ENCODE measurements at places on chromosomes 4 and X.
A peak's percentile ranks its signal among the peaks of the same experiment; 100 is the strongest.

DNA sequence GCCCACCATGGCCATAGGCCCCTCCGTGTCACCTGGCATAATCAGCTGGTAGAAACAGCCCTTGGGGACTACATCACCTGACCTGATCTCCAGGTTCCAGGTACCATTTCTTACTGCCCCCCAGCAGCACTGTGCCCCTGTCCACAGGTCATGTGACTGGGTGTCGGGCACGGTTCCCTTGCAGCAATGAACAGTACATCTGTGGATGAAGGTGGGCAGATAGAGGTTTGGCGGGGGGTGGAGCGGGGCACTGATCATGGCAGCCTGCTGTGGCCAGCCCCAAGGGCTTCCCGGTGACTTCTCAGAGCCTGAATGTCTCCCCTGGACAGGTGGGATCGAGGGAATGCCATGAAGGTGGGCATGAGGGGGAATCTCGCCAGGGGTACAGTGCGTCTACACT, 37.8 kb downstream of the TRMT44 start:
- DNase-seq = no peak

- no peak for DNase-seq
These were observed 22.6 kb downstream of the FGFRL1 start for GRCh38 chr4:1033840-1034551.

- DNase-seq = no peak
These were observed 167.0 kb downstream of the SMIM20 start for GRCh38 chr4:26080870-26081628.

- peak; percentile 10 for DNase-seq
These were observed 81.4 kb upstream of the IGFBP7 start for GRCh38 chr4:57191523-57192034.

DNA sequence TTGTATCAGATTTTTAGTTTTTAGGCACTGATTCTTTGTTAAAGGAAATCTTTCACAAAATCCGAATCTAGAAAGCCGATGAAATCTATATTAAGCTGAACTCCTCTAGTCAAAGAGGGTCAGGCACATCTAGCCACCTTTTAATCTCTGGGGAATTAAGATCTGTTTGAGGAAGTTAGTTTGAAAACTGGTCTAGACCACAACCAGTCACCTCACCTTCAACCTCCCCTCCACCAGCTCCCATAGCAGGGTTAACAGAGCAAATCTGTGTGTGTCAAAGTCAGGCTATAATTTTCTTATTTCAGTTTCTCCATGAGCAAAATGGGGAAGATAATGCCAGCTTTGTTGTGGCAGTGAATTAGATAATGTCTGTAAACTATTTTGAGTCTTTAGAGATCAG, 110.0 kb upstream of the IGFBP7 start:
- DNase-seq = no peak

- no peak for DNase-seq
These were observed 19.9 kb upstream of the TXK start for GRCh38 chr4:48153791-48154550.

GRCh38 chr4:184641022-184641421, 8.2 kb downstream of the CASP3 start:
- DNase-seq = no peak

GRCh38 chr4:169626331-169627282, 6.2 kb downstream of the CLCN3 start:
- DNase-seq = peak; percentile 33

- no peak for DNase-seq
These were observed 31.6 kb downstream of the SPARCL1 start for GRCh38 chr4:87497578-87497977.

DNA sequence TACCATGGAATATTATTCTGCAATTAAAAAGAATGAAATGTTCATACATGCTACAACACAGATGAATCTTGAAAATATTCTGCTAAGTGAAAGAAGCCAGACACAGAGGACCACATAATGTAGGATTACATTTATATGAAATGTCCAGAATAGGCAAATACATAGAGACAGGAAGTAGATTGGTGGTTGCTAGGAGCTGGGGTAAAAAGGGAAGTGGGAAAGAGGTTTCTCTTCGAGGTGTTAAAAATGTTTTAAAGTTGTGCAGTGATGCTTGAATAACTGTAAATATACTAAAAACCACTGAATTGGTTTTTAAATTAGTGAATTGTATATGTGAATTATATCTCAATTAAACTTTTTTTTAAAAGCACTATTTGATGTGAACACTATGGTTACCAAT, 3.6 kb upstream of the NXT2 start:
- DNase-seq = no peak

DNA sequence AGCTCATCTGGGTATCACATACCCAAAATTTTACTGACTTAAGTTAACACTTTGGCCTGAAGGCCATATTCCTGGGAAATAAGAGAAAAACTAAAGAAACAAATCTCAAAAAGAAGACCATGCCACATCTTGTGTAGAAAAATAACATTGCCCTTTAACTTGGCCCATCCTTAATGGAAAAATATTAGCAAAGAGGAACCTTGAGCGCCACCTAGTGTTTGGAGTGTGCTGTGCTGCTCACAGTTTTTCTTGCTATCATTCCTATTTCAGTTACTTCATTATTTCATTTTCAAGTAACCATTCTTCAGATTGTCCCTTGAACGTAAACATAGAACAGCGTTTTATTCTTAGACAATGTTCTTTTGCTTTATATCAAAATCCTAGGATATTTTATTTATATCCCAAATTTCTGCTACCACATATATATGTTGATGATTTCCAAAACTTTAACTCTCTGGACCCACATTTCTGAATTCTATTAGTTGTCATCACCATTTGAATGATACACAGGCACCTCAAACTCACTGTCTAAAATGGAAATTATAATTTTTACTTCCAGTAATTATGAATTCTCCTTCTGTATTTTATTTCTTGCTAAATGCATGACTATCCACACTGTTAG, 999.0 kb upstream of the ADGRL3 start:
- peak; percentile 61 for DNase-seq

Measured in mesenchymal stem cell (in vitro differentiated cells and primary cell).